ENCODE measurements at places on chromosomes 7 and 10.

GRCh38 chr7:101557978-101558741, 70.9 kb downstream of the MYL10 start:
- DNase-seq: no peak

- no peak for DNase-seq
Measured at GRCh38 chr10:124725791-124726190, 18.4 kb downstream of the FAM53B start.

DNA sequence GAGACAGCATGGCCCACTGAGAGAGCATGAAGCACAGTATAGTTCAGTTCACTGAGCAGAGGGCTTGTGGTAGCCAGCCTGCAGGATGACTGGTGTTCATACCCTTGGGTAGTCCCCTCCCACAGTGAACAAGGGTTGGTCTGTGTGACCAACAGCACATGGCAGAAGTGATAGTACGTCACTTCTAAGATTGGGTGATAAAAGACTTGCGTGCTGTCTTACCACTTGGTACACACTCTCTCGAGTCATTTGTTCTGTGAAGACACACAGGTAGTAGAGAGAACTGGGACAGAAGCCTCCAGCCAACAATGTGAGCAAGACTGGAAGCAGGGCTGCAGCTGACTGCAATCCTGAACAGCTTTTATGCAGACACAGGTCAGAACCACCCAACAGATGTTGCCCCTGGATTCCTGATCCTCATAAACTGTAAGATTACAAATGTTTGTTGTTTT, 14.6 kb downstream of the EPC1 start:
- no peak for DNase-seq

DNA sequence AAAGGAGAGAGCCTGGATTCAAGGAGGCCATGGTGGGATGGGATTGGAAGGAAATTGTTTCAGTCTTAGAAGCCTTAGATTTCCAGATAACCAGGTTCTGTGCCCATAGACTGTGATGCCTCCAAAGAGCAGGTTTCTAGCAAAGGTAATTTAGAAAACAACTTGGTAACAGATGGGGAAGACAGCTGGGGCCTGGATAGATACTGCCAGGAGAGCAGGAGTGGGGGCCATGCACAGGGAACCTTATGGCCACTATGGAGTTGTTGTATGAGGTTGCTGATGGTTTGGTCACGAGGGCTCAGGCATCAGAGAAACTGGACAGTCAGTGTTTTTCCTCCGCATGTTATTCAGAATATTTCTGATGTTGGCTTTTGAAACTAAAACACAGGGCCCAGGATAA, 901.9 kb downstream of the LRMDA start:
- DNase-seq: no peak

- DNase-seq: no peak
Measured at GRCh38 chr10:48284002-48284546, 9.6 kb upstream of the FRMPD2 start.

- DNase-seq: no peak
Measured at GRCh38 chr7:67105377-67105776, 108.7 kb downstream of the TYW1 start.

DNA sequence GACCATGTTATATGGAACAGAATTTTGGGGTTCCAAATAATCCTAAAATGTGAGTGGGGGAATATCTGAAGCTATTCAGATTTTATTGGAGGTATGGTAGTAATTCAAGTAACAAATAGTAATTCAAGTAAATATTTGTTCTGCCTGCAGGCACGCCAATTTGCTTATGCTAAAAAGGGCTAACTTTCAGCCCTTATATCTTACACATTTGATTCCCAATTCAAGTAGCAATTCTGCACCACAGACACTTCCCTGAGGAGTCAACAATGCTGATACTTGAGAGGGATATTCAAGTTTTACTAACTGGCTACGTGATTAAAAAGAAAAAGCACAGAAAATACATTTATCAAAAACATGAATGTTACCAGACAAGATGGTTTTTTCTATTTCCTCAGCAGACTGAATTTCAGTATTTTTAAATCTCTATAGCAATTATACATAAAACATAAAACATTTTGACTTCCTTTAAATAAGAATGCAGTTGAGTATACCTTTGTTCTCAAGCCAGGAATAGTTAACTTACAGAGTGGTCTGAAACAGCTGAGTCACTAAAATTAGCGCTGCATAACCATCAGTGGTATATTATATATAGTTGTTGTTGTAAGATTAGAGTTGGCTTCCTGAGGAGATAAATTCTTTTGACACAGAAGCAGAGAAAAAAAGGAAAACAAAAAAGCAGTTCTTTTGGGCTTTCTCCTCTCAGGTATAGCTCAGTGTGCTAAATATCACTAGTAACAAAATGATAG, 33.9 kb downstream of the MTPN start:
- no peak for DNase-seq

DNA sequence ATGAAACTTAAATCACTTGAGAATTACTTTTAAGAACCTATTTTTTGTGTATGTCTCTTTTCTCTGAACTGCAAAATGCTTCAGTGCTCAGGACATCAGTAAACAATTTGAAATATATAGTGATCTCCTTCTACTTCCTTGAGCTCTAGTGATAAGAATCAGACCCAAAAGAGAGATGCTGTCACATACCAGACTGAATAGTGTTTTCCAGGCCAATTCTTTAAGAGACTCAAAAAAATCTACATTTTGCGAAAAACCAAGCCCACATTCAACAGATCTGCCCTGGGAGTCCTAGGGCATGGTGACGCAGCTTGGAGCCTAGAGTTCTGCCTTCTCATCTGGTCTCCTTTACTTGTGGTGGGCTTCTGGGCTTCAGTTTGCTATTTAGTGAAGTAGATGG, 72.1 kb upstream of the SLC13A1 start:
- no peak for DNase-seq

DNA sequence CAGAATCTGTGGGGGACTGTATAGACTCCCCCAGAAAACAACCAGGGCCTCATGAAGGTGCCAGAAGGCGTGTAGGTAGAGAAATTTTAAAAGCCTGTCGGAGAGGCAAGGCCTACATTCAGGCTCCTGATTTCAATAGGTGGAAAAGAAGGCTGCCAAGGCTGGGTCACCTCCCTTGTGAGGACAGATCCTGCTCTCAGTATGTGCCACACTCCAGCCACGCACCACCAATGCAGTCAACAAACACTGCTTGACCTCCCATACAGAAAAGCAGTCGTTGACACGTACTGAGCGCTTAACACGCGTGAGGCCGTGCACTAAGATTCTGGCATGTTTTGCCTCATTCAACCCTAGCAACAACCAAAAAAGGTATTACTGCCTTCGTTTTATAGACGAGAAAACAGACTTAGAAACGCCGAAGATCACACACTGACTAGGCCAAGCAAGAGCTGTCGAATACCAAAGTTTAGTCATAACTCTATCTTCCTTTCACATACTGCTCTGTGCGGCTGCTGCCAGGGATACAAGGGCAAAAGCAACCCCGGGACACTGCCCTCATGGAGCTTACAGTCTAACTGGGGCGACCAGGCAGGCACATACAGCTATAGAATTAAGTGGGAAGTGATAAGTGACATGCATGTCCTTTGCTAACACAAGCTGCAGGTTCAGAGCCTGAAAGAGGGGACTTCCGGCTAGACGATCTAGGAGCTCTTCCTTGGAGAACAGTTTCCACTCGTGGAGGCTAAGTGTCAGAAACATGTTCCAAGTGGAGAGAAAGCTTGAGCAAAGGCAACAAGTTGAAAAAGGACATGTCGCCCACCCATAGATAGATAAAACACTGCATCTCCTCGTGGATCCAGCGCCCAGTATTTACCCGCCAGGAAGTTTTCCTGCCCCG, 797 bp upstream of the NKX2-3 start:
- no peak for DNase-seq

DNA sequence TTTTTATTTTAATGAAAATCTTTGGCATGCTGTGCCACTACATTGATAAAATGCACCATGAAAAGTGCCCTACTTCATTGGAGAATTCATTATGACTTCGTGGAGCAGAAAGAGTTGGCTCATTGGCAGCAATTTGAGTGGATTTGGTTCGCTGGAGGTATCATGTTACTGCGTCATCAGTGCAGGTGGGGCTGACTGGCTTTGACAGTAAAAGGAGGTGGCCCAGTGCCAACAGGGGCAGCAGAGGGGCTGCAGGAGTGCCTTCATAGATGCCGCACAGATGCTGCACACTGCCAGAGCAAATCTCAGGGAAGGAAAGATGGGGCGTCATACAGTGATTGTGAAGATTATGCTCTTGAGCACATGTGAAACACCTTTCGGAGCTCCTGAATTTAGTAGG, 22.2 kb downstream of the FZD1 start:
- DNase-seq: peak; percentile 31

DNA sequence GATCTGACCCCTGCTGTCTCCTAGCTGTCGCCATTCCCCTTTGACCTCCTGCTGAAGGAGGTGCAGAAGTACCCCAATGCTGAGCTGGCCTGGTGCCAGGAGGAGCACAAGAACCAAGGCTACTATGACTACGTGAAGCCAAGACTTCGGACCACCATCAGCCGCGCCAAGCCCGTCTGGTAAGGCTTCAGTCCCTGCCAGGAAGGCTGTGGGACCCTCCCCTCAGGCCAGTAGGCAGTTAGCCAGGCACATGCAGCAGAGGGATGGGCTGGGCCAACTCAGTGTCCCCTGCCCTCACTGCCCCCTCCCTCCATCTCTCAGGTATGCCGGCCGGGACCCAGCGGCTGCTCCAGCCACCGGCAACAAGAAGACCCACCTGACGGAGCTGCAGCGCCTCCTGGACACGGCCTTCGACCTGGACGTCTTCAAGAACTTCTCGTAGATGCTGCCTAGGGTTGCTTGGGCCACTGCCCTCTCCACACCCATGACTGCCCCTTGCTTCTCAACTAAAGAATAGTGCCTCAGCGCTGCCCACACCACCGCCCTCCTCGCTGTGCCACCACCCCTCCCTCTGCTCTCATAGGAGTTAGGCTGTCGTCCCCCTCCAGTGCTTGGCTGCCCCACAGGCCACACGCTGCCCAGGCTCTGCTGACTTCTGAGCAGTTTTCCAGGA, 41.0 kb upstream of the ZMIZ2 start:
- no peak for DNase-seq

- DNase-seq: no peak
Measured at GRCh38 chr7:45918556-45918955, 2.5 kb downstream of the IGFBP3 start.

- DNase-seq: no peak
Measured at GRCh38 chr7:130346177-130346905, 1.7 kb downstream of the CPA5 start.

- DNase-seq: no peak
Measured at GRCh38 chr10:28947171-28947570, 269.9 kb downstream of the BAMBI start.

DNA sequence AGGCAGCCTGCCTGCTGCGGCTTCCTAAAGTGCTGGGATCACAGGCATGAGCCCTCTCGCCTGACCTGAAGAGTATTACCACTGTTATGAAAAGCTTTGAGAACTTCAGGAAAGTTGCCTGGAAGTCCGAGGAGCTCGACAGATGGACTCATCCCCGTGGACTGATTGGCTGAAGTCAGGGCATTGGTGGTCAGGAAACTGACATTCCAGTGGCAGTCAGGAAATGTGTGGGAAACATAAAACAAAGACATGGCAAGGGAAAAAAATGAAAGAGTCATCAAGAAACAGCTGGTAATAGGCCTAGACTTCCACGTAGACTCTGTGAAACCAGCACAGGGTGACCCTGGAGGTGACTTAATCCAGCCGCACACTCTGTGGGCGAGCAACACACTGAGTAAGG, 123.3 kb downstream of the CDH23 start:
- no peak for DNase-seq

DNA sequence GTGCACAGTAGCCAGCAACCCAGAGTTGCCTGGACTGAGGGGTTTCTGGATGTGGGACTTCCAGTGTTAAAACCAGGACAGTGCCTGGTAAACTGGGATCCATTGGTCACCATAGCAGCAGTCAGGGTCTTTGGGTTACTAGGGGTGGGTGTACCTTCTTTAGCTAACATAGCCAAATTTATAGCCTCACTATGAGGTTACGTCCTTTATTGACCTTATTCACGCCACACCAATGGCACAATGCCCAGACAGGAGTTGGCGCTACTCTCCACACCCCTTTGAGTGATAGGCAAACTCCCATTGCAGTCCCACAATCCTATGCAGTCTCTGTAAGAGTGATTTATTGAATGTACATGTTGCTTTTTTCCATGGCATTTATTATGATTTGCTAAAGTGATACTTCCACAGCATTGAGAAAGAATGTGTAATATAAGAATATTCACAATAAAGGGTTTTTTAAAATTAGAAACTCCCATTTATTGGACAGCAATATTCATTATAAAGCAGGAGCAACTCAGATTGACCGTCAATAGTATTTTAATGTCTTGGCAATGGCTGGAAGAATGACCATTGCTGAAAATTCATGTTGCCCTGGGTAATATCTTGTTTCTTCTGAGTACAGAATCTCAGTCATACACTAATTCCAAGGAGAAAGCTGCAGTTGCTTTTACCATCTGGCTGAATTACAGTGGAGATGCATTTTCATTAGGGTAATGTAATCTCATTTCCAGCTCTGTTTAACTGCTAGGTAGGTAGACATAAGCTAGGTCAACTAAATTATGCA, 26.1 kb downstream of the IFIT5 start:
- no peak for DNase-seq

- DNase-seq: no peak
Measured at GRCh38 chr7:117279203-117279602, 43.7 kb downstream of the WNT2 start.

DNA sequence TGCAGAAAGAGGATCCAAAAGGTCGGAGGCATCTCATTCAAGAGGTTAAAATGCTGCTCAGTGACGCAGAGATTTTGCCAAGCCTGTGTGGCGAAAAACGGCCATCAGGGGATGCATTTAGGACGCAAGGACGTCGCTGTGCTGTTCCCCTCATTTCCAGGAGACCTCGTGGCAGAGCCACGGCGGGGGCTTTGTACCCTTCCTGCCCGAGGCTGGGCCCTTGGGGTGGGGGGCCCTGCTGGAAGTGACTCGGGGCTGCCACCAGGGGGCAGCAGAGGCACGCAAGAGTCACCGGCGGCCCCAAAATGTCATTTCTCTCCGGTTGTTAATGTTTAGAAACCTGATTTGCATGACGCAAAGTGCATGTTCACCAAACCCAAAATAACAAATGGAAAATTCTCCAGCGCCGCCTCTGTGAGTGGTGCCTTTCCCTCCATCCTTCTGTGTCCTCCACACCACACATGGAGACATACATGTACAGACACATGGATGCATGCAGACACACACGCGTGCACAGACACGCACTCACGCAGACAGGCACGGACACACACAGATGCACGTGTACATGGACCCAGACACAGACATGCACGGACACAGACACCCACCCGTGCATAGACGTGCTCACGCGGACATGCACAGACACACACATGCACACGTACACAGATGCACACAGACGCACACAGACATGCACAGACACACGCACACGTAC, 51.0 kb upstream of the NKX6-2 start:
- DNase-seq: peak; percentile 61

DNA sequence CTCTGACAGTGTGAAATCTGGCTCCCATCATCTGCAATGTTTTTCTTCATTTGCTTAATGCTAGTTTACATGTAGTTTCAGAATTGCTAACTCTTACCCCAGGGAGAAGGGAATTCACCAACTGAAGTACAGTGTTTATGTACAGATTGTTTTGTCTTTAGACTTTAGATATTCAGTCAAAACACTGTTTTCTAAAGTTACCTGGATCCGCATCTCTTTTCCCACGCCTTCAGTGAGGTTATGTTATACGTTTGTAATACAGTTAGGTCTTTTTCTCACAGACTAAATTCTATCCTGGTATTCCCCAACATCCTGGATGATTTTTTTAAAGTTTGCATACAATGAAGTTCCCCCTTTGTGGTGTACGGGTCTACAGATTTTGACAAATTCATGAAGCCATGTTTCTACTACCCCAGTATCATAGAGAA, 3.2 kb upstream of the LYZL1 start:
- no peak for DNase-seq

- DNase-seq: peak; percentile 20
Measured at GRCh38 chr10:29895456-29895855, 163.9 kb downstream of the JCAD start.

All from WTC11 (cell line).